ENCODE measurements at places on chromosomes 11 and 22. TPM values are rescaled to one million over a fixed set of nuclear protein-coding genes. Genes with fewer than 3 reads are reported as not detected.

Gene MFRP
- 0.15 TPM for total RNA-seq

Gene PAX6
- not detected for total RNA-seq

Gene KCNK4
- under 0.01 TPM for total RNA-seq

Gene LRP4
- total RNA-seq, result 0.65 TPM

Gene CRYBA4
- total RNA-seq, result not detected

Gene CLMP
- 3.2 TPM for total RNA-seq

Gene EIF4ENIF1
- total RNA-seq, result 11.4 TPM
